Nephron progenitor cell (in vitro differentiated cells): ENCODE measurements at places on chromosomes 2 and 18.

- no peak for DNase-seq
Measured at GRCh38 chr2:89841476-89841840, 1150.0 kb downstream of the RPIA start.

GRCh38 chr2:12759248-12759647, 42.5 kb downstream of the TRIB2 start:
- DNase-seq, result no peak

DNA sequence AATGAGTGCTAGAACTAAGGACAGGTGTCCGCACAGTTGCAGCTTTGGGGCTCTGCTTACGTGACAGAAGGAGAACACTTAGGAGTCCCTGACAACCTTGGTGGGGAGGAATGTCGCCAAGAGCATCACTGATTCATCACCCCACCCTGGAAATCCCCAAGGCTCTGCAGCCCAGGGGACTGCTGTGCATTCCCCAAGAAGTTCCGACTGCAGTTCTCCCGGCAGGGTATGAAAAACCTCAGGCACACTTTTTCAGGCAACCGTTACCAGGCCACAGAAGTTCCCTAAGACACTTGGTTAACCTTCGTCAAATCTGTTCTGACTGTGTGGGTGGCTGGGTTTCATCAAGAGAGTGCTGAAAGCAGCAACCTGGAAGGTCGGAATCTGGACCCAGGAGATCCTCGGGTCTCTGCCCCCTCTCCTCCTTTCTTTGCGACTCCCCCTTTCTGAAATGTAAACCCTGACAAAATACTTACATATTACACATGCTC, 192.1 kb upstream of the CXCR4 start:
- no peak for DNase-seq

DNA sequence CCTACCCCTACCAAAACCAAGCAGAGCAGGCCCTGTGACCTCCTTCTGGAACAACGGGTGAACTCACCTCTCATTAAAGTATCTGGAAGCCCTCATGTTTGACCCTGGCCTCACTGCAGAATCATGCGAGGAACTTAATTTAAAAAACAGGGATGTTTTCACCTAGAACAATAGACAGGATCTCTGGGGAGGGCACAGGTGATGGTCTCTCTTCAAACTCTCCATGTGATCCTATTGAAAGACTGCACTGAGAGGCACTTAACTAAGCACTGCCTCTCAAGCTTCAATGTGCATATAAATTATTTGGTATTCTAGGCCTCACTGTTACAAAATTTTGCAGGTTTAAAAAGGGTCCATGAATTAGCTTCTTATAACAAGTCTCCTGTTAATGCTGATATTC, 7.5 kb downstream of the ZNF519 start:
- no peak for DNase-seq

DNA sequence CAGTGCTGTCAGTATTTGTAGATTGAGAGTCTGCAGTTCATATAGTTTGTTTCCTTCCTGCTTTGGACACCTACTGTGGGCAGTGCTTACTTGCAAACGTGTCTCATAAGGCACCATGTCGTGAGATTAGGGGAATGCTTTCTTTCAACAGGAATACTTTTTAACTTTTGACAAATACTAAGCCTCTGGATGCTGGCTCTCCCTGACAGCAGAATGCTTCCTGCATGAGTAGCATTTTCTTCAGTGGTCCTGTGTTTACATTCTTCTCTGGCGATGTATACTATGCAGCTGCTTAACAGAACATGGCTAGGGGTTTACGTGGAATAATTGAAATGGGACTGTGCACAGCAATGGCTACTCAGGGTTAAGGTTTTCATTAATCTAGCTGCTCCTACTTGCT, 807.5 kb downstream of the MBD2 start:
- no peak for DNase-seq

GRCh38 chr2:221402072-221402471, 170.0 kb downstream of the EPHA4 start:
- no peak for DNase-seq

- DNase-seq, result peak; percentile 65
Measured at GRCh38 chr2:17878281-17879136, at the start of gene KCNS3. KCNS3 (plus strand) TSS chr2:17878667; CDS start chr2:17931009, 52,342 bp downstream.

DNA sequence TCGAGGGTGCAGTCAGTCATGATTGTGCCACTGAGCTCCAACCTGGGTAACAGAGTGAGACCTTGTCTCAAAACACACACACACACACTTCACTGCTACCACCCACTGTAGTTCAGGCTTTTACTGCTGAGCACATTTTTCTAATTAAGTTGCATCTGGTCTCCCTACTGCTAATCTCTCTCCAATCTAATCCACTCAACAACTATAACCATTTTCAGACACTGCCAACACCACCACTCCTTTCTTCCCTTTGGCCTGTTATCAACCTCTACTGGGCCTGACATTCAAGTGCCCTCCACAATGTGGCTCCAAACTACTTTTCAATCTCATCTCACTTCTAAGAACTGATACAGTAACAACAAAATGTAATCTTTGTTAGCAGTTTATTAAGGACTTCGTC, 44.8 kb downstream of the RMP24 start:
- DNase-seq, result no peak

GRCh38 chr2:48617618-48618017, at the start of gene GTF2A1L:
GTF2A1L (plus strand) TSS chr2:48617856; CDS start chr2:48617875, 19 bp downstream.
- DNase-seq, result no peak

DNA sequence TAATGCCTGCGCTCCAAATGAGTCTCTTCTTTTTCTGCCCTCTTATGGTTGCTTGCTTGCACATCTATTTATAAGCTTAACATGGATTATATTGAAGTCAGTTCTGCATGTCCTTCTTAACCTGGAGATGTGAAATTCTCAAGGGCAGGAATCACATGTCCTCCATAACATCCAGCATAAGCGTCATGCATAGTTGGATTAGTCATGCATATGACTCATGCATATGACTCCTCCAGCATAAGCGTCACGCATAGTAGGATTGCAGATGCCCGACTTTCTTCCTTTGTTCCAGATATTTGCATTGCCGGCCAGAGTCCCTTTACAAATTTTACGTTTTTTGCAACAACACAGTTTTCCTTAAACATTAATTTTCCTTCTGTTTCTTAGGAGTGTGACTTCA, 308.6 kb downstream of the TGIF1 start:
- no peak for DNase-seq

DNA sequence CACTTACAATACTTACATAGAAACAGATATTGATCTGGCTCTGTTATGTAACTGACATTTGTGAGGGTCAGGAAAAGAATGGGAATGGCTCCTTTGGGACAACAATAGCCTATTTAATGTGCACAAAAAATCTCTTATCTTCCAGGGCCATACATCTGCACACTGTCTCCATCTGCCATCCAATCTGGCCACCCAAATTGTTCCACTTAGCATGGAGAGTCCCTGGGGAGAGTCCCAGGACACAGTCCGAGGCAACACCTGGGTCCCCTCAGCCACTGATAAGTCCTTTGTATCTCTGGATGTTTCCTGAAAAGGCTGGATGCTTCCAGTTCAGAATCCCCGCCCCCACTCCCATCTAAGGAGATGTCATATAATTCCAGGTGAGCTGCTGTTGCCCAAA, 274.2 kb upstream of the NCKAP5 start:
- DNase-seq, result no peak

- no peak for DNase-seq
Measured at GRCh38 chr2:229900012-229900411, 21.8 kb downstream of the TRIP12 start.

- DNase-seq, result no peak
Measured at GRCh38 chr2:112273349-112273748, 2.0 kb upstream of the ZC3H6 start.

GRCh38 chr2:160214461-160215445, 14.7 kb upstream of the ITGB6 start:
- DNase-seq, result no peak

- DNase-seq, result no peak
Measured at GRCh38 chr18:72504866-72505265, 39.3 kb downstream of the CBLN2 start.

GRCh38 chr2:32633040-32633439, 5.2 kb downstream of the TTC27 start:
- no peak for DNase-seq

- peak; percentile 41 for DNase-seq
Measured at GRCh38 chr18:78875016-78875777, 104.4 kb upstream of the SALL3 start.
